Activated T-helper 1 cell treated with anti-CD3 and anti-CD28 coated beads, Interleukin-2, amount 50 U/mL, for 16 hours (primary cell): ENCODE measurements at places on chromosomes 2 and 18.

GRCh38 chr2:216041438-216041837 lies 28.1 kb upstream of the MREG start:
- DNase-seq, result no peak

GRCh38 chr18:42822711-42823110 lies 292.8 kb downstream of the RIT2 start:
- no peak for DNase-seq

DNA sequence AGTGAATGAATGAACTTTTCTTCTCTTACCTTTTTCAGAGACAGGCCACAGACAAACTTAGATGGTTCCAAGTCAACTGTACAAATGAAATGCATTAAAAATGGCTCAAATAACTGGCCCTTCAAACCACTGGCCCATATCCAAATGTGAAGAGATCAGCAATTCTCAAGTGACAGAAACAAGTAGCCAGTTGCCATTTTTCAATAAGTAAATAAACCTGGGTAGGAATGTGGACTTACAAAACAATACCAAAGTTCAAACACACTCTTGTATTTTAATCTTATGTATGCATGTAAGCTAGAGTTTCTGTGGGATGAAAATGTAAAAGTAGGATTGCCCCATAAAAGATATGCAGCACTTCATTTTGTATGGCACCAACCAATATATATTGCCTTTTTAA lies 129.2 kb downstream of the MEP1B start:
- no peak for DNase-seq

DNA sequence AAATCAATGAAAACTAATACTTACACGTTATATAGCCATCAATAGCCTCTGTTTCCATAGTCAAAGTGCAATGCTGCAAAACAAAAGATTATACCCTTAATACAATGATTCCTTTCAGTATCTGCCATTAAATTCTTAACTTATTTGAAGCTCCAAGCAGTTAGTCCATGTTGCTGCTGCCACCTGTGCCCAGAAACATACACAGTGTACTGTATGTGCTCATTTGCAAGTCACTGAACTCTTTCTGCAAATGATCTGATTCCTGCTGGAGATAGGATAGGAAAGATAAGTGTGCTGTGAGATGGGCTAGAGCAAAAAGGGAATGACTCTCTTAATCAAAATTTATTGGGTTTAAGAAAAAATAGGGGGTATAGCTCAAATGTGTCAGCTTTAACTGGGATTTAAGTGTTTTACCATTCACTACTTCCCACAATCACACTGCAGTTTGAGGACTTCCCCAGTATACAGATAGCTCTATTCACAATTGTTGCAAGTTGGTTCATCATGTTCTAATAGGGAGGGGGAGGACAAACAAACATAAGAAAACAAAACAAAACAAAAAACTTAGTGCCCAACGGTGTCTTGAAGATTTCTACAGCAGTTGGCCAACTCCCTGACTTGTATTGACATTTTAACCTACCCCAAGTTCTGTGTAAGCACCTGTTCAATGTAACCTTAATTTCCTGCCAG lies 2.7 kb downstream of the IKZF2 start:
- no peak for DNase-seq

- no peak for DNase-seq
Measured at GRCh38 chr2:46937471-46937901, 21.9 kb upstream of the MCFD2 start.

- no peak for DNase-seq
Measured at GRCh38 chr2:150167711-150168110, 319.8 kb downstream of the RND3 start.

DNA sequence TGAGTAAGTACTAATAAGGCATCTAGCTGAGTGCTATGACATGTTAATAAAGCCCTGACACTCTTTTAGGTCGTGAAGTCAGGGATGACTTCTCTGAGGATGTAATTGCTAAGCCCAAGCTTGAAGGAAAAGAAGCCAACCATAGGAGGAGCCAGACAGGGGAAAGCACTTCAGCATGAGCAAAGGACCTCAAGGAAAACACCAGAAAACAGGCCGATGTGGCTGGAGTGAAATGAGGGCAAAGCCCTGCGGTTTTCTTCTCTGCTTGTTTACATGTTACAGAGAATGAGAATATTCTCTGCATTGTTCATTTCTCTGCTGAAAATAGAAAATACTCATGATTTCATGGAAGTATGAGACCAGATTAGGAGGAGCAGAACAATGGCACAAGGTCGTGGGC lies 112.5 kb upstream of the ARHGAP28 start:
- DNase-seq, result no peak

- DNase-seq, result no peak
Measured at GRCh38 chr18:55142410-55142809, 183.1 kb upstream of the CCDC68 start.

DNA sequence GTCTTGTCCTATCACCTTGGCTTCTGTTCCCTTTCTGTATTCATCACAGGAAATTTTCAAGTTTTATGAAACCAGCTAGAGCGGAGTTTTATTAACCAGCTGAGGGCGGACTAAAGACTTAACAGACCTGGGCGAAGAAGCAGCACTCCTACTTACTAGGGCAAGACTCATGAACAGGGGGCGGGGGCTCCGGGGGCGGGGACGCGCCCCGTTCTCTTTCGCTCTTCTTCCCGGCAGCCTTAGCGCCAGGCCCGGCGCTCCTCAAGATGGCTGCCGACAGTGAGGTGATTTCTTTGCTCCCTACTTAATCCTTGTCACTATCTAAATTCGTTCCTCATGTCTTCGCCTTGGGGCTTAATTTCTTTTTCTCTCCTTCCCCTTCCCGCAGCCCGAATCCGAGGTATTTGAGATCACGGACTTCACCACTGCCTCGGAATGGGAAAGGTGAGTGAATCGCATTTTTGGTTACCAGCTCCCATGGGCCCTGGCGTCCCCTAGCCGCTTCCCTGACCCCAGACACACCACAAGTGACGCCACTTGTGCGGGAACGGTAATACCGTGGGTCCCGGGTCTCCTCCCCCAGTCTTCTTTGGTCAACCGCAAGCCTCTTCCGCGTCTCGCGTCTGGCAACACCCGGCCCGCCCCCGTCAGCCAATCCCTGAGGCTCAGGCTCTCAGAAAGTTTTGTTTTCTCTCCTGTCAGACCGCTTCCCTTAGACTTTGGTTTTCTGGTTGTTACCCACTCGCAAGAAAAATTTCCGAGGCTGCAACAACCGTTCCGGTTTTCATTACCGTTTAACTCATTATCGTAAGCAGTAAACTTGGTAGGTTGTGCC lies at the start of gene RAB3GAP1:
TSS of gene RAB3GAP1 (plus strand) at position 251 of the 835 bp plus-strand sequence. CDS start at position 267, 16 bp downstream.
- peak; percentile 85 for DNase-seq

GRCh38 chr18:76476665-76477561 lies 18.1 kb downstream of the ZNF516 start:
- DNase-seq, result no peak

DNA sequence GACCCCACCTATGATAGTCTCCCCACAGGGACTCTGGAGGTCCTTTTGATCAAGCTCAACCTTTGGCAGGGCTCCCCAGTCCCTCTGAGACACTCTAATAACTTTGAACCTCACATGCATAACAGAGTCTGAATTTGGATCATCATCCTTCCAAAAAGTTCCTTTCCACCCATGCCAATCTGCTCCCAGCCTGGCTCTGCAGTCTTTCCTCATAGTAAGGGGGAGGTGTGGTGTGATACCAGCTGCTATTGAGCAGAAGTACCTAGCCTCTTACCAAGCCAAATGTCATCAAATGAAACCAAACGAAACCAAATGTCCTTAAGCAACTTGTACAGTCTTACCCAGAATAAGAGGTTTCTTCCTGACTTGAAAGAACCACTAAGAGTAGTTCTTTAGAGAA lies 36.5 kb downstream of the DTNA start:
- DNase-seq, result no peak

DNA sequence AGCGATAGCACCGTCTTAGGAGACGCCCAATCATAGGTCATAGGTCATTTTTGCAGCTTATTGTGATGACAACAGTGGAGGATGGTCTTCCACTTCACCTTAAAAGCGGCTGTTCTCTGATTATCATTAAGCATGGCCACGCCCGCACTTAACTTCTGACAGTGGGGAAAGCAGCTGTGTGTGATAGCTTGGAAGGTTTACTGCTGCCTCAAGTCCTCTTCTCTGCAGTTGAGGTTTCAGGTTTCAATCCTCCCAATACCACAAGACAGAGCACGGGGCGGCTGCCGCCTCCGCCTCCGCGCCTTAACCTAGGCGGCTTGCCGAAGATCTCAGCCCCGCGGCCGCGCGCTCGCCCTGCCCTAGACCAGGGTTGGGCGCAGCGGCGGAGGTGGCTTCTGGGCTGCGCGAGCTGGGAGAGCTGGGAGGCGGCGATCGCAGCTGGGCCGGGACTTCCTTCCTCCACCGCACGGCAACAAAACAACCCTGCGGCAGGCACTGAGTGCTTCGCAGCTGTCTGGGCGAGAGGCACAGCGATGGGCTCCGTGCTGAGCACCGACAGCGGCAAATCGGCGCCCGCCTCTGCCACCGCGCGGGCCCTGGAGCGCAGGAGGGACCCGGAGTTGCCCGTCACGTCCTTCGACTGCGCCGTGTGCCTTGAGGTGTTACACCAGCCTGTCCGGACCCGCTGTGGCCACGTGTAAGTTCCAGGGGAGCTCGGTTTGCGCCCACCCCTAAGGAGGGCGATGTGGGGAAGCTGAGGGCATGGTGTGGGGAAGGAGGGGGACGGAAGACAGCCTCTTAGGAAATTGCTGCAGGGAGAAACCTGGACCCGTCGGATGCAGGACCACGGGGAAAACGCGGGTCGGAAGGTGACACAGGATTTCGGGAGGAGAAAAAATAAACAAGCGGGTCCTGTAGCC lies at the start of gene RNF125:
TSS of gene RNF125 (plus strand) at position 495 of the 920 bp plus-strand sequence. CDS start at position 534, 39 bp downstream.
- DNase-seq, result peak; percentile 79

DNA sequence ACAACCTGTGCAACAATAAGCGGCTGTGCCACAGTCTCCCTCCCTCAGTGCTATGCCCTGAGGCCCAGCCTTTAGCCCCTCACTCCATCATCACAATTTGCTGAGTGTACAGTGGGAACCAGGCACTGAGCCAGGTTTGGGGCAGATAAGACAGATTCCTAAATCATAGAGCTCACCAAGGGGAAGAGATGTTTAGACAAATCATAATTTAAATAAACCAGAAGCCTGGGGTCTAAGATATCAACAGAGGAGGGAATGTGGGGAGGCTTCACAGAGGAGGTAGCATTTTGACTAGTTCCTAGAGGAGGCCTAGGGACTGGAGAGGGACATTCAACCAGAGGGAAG lies 139.3 kb upstream of the EPAS1 start:
- no peak for DNase-seq

GRCh38 chr2:159933727-159934049 lies 128.7 kb downstream of the PLA2R1 start:
- DNase-seq, result no peak

GRCh38 chr2:136168720-136169119 lies 50.8 kb upstream of the CXCR4 start:
- DNase-seq, result no peak

DNA sequence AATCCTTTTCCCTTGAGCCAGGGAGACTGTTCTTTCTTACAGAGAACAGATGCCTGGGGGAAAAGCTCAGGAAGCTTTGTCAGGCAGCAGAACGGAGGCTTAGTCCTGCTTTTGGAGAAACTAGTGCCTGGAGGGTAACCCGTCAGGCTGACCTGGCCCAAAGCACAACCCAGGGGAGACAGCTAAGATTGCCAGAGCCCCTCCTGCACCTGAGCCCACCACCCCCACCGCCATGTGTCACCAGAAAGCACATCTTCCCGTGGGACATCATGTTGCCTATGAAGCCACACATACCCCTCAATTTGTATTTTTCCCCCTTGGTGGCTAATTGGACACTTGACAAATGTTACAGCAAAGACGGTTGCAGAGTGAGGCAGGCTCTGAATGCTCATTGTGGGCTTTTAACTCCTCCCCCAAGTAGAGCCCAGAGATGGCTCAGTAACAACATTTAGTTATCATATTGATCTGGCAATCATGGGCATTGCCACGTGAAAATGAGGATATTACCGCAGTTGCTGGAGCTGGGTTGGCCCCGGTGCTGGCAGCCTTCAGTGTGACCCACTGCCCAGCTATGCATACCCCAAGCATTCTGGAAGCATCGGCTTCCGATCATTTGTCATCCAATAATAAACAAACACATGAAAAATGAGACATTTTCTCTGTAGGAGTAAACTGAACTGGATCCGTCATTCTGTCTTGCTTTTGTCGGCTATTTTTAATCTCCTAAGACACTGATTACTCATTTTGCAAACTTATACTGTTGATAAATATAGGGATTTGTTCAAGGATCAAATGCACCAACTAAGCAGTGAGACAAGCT lies 229.5 kb downstream of the ATAD2B start:
- no peak for DNase-seq

GRCh38 chr2:28408764-28409599 lies 16.3 kb downstream of the FOSL2 start:
- peak; percentile 51 for DNase-seq

DNA sequence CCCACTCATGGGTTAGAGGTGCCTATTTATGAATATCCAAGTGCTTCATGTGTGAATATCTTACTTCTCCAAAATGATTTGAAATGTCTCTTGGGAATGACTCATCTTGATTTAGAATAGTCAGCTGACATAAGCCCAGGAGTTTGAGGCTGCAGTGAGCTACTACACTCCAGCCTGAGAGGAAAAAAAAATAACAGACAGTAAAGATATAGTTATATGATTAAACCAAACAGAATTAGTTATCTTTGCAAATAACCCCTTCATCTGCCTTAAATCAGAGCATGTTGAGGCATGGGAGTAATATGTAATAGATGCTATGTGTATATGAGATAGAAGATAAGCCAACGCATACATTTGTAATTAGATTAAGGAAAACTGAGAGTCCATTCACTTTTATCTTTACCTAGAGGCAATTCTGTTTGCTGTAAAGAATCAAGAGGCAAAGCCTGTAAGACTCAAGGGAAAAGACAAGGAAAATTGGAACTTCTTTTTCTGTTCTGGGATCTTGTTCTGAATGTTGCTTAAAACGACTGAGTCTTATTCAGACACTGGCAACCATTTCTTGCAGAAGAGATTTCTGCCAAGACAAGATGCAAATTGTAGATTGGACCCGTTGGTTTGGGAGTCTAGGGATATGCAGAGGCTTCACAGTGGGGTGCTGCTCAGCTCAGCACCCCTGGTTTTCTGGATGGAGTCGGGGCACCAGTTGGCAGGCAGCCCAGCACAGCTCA lies 104.4 kb downstream of the LIPG start:
- no peak for DNase-seq

DNA sequence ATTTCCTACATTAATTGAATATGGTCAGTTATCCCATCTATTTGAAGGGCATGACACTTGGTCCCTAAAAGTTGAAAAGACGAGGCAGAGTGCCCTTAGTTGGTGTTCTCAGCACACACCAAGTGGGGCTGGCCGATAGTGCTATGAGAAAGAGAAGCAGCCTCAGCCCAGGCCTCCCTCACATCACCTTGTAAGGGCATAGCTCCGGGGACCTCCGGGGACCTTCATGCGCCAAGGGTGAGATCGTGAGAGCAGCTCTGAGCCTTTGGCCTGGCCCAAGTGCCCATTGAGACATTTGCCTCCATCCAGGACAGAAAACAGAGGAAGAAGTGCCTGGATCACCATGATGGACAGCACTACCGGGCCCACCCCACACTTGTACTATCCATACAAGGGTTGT lies 244.3 kb upstream of the COPS8 start:
- no peak for DNase-seq

- no peak for DNase-seq
Measured at GRCh38 chr2:19810637-19811036, 91.1 kb downstream of the TTC32 start.

GRCh38 chr18:22687892-22688680 lies 245.0 kb upstream of the RBBP8 start:
- DNase-seq, result no peak
